AG09309 (cell line): ENCODE measurements at places on chromosomes 11 and 22.

DNA sequence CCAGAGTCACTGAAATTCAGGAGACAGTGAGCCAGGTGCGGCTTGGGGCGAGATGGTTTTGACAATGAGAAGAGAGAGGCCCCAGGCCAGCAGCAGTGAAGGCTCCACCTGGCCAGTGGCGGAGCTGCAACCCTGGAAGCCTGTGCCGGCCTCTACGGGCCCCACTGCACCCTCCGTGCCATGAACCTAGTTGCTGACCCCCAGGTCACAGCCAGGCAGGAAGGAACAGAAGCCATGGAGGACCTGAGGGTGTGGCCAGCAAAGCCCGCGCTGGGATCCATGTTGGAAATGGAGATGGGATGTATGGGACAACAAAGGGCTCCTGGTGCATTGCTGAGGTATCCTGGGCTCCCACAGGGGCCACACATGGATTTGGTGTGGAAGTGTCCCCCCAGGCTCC lies 1528.5 kb downstream of the BRD1 start:
- DNase-seq: no peak

DNA sequence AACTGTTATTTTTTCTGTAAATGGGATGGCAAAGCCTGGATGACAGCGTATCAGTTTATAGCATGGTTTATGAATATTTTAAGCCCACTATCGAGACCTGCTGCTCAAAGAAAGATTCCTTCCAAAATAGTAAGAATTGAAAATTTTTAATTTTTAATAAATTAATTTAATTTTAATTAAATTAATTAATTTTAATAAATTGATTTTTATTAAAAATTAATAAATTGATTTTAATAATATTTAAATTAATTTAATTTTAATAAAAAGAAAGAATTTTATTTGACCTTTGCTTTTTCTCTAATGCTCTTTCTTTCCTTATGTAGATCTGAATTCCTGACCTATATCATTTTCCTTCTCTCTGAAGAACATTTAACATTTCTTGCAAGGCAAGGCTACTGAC lies 62.9 kb downstream of the EXT2 start:
- no peak for DNase-seq

- DNase-seq: no peak
Measured at GRCh38 chr11:131598305-131598704, 227.9 kb downstream of the NTM start.

- DNase-seq: no peak
Measured at GRCh38 chr11:86553265-86553664, 119.2 kb downstream of the ME3 start.

- DNase-seq: no peak
Measured at GRCh38 chr22:38398609-38399461, 56.2 kb downstream of the KCNJ4 start.

- no peak for DNase-seq
Measured at GRCh38 chr11:57482782-57483561, 22.6 kb downstream of the RTN4RL2 start.

- DNase-seq: no peak
Measured at GRCh38 chr22:19431649-19432132, at the start of gene HIRA. Gene HIRA (minus strand): TSS chr22:19431733. CDS start chr22:19431476, 257 bp downstream.

DNA sequence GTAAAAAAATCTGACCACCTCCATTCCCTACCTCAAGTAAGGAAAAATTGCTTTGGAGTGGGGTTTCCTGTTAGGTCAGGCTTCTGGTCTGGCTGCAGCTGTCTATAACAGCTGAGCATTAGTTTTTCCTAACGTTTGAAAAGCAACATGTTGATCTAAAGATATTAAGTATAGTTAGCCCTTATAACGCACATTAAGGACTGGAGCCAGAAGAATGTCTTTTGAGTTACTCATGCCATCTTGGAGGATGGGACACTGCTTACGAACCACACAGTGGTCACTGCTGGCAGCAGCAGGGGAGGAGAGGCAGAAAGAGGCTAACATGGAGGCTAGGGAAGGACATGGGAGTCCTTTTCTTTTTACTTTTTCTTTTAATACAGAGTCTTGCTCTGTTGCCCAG lies 44.1 kb upstream of the GDPD4 start:
- peak; percentile 44 for DNase-seq

DNA sequence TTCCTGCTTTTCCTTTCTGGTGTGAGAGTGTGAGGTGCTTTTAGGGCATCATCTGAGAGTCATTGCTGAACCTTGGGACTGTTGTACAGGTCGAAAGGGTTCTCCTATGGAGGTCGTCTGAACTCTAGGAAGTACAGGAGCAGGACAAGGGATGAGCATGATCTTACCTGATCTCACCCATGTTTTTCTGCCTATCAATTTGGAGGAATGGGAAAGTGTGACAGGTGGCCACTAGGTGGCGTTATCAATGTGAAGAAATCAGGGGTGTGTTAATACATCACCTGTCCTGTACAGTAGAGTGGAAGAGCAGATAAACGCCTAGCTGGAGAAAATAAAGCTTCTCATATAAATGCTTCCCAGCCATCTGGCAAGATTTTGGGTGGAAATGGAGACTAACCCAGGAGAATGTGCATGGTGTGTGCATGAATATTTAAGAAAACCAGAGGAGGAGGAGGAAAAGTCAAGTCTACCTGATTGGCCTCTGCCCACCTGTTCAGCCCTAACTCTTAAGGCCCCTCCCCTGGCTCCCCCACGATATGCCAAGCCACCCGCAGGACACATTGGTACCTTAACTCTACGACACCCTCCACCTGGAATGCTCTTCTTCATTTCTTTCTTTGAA lies 72.0 kb upstream of the NARS2 start:
- DNase-seq: no peak

DNA sequence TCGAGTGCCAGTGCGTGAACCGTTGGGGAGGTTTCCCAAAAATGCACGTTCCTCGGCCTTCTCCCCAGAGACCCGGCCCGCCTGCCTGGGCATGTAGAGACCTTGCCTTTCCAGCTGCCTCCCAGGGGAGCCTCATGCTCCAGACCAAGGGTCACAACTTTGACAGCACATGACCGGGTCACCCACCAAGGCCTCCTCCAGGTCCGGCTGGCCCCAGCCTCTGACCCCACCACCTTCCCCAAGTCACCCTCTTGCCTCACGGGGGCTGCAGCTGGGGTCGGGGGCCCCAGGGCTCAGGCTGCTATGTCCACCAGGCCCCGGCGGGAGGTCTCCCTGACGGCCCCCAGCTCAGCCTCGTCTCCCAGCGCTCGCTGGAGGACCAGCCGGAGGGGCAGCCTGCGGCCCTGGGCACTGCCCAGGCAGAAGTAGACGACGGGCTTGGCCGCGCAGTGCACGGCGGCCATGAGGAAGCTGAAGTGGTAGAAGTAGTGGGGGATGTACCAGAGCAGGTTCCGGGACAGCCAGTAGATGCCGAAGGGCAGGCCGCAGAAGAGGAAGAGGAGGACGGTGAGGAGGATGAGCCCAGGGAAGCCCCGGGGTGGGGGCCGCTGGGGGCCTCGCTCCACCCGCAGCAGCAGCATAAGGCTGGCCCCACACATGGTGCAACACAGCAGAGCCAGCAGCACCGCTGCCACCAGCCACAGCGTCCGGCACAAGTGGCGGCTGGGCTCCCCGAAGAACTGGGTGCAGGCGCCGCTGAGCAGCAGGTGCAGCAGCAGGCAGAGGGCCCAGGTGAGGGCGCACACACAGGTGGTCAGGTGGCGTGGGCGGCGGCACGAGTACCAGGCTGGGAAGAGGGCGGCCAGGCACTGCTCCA lies 4.4 kb downstream of the MRGPRE start:
- no peak for DNase-seq

- DNase-seq: no peak
Measured at GRCh38 chr11:121298774-121299173, 6.2 kb downstream of the SC5D start.

DNA sequence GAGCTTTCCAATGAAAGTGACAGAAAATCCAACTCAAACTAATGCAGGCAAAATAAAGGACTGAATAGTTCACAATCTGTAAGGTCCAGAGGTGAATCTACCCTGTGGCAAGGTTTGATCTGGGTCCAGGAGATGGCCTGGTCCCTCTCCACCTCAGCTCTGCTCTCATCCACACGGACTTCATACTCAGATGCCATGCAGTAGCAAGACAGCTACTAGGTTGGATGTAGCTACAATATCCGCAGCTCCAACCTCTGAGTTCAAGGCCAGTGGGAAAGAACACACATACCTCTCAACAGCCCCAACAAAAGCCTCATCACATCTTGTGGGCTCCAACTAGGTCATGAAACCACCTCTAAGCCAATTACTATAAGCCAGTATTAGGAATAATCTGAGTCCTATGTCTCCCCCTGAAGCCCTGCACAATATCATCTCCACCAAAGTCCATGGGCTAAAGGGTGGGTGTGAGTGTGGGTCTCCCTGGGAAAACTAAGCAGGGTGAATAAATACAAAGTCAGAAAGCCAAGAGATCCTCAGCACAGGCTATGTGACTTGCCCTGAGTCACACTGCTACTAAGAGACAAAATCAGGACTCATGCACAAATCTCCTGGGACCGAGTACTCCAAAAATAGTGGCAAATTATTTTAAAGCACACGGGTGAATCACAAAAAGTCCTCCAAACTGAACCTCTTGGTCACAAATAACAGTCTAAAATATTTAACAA lies 78.8 kb downstream of the LARGE1 start:
- no peak for DNase-seq
